ENCODE measurements at places on chromosomes 2 and 18. TPM values are rescaled to one million over a fixed set of nuclear protein-coding genes. Genes with fewer than 3 reads are reported as not detected.

- no peak for DNase-seq
These were observed at the start of gene TET3 for GRCh38 chr2:73984203-73984921. TSS of gene TET3 (plus strand) at chr2:73984910. CDS start at chr2:73986404, 1,494 bp downstream.

DNA sequence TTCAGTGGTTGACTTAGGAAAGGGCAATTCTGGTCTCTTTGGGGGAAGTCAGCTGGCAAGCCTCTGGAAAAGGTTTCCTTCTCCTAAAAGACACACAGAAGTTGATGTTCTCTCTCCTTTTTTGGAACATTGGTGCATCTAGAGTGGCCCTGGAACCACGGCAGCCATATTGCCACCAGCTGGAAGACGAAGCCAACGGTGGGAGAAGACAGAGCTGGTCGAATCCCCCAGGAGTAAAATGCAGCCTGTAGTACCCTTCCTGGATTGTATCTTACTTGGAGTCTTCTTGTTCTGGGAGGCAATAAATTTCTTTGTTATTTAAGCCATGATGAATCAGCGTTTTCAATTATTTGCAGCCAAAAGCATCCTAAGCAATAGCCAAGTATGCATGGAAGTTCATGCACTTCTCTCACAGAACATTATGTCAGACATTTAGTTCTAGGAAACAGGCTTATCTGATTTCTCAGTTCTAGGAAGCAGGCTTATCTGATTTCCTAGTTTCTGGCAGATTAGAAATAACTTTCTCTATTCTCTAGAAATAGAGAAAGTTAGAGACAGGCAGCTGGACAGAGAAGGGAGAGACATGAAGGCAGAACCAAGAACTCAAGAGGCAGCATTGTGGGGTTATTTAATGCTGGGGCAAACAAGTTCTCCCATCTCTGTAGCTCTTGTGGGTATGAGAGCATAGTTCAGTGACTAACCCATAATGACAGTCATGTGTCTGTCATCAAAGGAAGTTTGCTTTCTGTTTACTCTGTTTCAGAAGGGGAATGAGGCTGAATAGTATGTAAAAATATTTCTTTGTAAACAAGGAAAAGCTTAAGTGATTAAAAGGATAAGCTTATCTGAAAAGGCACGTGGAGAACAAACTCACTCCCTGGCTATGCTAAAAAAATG lies 40.5 kb upstream of the NABP1 start:
- DNase-seq = no peak

GRCh38 chr2:120161190-120161589 lies 62.0 kb downstream of the TMEM185B start:
- no peak for DNase-seq

- DNase-seq = no peak
These were observed 369.7 kb upstream of the TRIB2 start for GRCh38 chr2:12347066-12347493.

DNA sequence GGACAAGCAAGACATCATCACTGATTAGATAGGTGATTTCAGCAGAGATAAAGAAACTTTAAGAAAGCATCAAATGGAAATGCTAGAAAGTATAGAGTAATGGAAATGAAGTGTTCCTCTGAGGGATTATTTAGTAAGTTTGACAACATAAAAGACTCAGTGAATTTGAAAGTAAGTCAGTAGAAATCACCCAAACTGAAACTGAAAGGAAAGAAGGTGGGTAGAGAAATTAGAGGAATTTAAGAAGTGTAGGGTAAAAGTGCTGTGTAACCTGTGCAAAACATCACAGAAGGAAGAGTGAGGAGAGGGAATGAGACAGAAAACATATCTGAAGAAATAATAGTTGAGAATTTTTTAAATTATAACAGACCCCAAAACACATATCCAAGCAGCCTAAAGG lies 343.1 kb downstream of the CBLN2 start:
- DNase-seq = no peak

DNA sequence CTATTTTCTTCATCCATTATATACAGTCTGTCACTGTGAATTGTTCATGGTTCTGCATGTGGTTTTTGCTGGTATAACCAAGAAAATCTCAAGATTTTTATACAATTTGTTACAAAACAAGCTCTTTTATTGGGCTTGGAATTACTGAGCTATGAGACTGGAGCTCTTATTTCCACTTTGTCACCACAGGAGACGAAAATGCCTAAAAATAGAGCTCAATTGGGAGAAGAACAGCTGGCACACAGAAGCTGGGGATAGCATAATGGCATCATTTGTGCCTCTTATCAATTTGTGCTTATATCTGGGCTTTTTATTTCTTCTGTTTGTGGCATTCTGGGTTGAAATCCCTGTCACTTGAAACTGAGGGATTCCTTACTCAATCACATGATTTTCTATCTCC lies 219.1 kb downstream of the CALCRL start:
- DNase-seq = no peak

DNA sequence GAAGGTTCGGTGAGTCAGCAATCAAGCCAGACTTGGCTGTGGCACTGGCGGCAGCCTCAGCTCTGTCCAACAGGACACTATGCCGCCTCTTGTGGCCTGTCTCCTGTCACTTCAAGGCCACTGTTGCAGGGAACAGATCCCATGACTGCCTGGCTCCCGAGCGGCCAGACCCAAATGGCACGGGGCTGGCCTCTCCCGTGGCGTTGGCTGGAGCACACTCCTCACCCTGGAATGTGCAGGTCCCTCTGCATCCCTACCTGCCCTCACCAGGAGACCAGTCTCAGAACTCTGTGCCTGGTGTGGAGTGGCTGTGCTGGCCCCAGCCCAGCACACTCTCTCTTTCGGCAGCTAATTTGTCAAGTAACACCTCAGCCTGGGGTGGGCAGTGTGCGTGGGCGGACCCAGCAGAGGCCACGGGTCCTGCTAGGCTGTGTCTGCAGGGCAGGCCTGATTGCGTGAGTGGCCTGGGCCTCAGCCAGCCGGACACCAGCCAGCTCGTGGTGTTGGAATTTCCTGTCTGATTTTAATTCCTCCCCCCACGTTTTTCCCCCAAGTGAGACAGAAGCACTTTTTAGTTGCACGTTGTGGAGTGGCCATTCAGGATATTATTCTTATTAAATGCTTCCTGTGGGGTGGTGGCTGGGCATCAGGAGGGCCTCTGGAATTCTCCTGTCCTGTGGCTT lies 179.3 kb downstream of the GLI2 start:
- DNase-seq = peak; percentile 86

DNA sequence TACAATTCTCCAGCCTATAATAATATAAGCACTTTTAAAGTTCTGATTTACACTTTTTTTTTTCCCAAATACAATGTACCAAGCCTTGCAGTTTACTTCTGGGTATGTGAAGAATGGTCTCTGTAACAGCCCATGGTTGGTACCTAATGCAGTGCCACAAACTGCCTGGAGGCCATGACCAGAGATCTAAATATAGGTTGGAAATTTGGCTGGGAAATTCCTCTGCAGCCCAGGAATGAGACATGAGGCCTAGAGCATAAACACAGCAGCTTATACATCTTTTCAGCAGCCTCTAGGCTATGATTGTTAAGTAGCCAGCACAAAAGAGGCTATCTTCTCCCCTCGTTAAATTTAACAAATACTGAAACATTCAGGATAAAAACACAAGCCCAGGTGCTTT lies 432.0 kb upstream of the FAM98A start:
- DNase-seq = no peak

DNA sequence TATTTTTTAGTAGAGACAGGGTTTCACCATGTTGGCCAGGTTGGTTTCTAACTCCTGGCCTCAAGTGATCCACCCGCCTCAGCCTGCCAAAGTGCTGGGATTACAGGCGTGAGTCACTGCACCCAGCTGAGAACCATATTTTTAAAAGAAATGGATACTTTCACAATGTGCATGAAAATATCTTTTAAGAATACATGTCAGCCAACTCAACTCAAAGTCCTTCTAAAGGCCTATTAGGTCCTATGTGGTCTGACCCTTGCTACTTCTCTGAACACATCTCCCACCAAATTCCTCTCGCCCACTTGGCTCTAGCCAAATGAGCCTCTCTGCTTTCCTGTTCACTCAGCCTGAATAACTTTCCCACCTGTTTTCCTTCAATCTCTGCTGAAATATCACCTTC lies 119.6 kb downstream of the MTX2 start:
- no peak for DNase-seq

- no peak for DNase-seq
These were observed 6.4 kb downstream of the TRAK2 start for GRCh38 chr2:201444746-201445465.

GRCh38 chr2:185128996-185129395 lies 530.7 kb downstream of the ZNF804A start:
- DNase-seq = no peak

- DNase-seq = no peak
These were observed 103.3 kb upstream of the ID2 start for GRCh38 chr2:8578335-8579244.

DNA sequence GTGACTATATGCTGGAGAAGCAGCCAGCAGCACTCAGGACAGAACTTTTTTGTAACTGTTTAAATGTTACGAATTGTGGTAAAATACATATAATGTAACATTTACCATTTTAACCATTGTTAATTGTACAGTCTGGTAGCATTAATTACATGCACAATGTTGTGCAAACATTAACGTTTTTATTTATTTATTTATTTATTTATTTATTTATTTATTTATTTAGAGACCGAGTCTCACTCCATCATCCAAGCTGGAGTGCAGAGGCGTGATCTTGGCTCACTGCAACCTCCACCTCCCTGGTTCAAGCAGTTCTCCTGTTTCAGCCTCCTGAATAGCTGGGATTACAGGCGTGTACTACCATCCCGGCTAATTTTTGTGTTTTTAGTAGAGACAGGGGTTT lies 88.7 kb upstream of the TEX51 start:
- DNase-seq = no peak

- DNase-seq = no peak
These were observed 33.0 kb upstream of the GREB1 start for GRCh38 chr2:11500702-11501303.

- no peak for DNase-seq
These were observed 40.4 kb downstream of the LDLRAD4 start for GRCh38 chr18:13258921-13259320.

DNA sequence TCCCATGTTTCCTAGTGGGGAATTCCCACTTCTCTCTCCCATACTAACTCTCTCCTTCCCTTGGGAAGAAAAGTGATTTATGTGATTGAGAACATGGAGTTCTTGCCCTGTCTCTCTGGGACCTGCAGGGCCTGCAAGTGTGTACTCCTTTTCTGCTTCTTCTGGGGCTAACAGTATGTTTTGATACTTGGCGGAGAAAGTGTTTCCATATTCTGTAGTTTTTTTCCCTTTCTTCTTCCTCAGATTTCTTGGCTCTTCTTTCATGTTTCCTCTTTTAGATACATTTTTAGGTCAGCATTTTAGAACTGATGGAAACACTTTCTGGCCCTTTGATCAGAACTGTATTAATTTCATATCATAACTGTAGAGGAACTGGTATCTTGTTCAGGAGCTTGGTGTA lies 352.2 kb downstream of the DLGAP1 start:
- DNase-seq = no peak

GRCh38 chr2:201860636-201861066 lies 54.3 kb downstream of the CDK15 start:
- DNase-seq = no peak

DNA sequence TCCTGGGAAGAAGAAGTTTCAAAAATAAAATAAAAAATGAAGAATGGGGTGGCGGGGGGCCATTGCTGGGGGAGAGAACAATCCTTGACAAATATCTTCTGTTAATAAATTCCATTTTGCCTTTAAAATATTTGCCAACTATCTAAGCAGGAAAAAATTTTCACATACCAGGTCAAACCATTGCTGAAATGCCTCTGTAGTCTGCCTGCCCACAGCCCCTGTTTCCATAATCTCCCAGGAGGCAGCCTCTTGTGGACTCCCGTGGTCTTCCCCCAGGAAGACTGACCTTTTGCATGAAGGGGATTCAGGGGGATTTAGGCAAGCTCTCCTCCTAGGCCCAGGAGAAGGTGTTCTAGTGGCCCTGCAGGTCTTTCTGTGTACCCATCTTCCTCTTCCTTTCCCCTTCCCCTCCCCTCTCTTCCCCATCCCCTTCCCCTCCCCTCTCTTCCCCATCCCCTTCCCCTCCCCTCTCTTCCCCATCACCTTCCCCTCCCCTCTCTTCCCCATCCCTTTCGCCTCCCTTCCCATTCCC lies 61.0 kb downstream of the RPL37A start:
- DNase-seq = no peak

DNA sequence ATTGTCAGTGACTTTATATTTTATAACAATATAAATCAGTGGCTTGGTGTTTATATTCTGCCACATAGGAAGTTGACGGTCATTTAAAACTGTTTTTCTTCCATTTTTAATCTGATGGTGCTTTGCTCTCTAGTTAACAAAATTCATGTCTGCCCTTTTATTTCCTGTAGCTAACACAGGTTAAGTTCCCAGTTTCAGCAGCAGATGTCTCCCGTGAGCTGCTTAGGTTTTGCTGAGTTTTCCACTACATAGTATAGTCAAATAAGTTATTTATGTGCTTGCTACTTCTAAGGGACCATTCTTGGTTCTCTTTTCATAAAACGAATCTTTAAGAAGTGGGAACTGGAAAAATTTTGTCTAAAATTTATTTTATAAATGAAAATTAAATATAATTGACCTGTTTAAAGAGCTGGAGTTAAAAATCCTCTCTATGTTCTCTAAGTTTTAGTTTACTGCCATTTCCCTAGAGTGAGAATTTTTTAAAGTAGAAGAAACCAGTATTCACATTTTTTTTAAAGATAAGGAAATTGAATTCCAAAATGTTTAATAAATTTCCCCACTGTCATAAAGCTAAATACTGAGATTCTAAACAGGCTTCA lies 20.6 kb downstream of the HTR2B start:
- DNase-seq = peak; percentile 29

The FKBP1B gene
- 2.1 TPM for total RNA-seq

The FAHD2A gene
- 32.4 TPM for total RNA-seq

The EVX2 gene
- total RNA-seq = not detected

The AMER3 gene
- not detected for total RNA-seq

The CD207 gene
- not detected for total RNA-seq

The FAM237A gene
- total RNA-seq = not detected

The CRYGC gene
- not detected for total RNA-seq

The KIF1A gene
- total RNA-seq = 2.0 TPM

The GULP1 gene
- total RNA-seq = 5.7 TPM

The PLEKHA3 gene
- total RNA-seq = 41.4 TPM

The SP140 gene
- total RNA-seq = 1.3 TPM

The GLI2 gene
- total RNA-seq = 2.4 TPM

The NT5DC4 gene
- not detected for total RNA-seq

The CCL20 gene
- not detected for total RNA-seq

All from left ventricle myocardium inferior (tissue), 1 donor.